ENCODE measurements at places on chromosomes 2 and 18. TPM values are rescaled to one million over a fixed set of nuclear protein-coding genes. Genes with fewer than 3 reads are reported as not detected.

SCG2 gene
- polyA plus RNA-seq = 0.45 TPM

UGT1A10 gene
- 0.03 TPM for polyA plus RNA-seq

- H3K36me3 ChIP-seq = no peaks in the 10 kb centered on the region
- no peaks in the 10 kb centered on the region for H3K4me1 ChIP-seq
- H3K27ac ChIP-seq = no peak overlapping the region
- no peaks in the 10 kb centered on the region for H3K27me3 ChIP-seq
- H3K4me3 ChIP-seq = no peak overlapping the region
- DNase-seq = no peak
These were observed 70.6 kb downstream of the DAW1 start for GRCh38 chr2:227942021-227942420.

GRCh38 chr2:67783026-67783425, 279.8 kb downstream of the C1D start:
- H3K4me1 ChIP-seq = no peaks in the 10 kb centered on the region
- no peak overlapping the region for H3K27ac ChIP-seq
- no peaks in the 10 kb centered on the region for H3K36me3 ChIP-seq
- no peak for DNase-seq
- no peak overlapping the region for H3K4me3 ChIP-seq

DNA sequence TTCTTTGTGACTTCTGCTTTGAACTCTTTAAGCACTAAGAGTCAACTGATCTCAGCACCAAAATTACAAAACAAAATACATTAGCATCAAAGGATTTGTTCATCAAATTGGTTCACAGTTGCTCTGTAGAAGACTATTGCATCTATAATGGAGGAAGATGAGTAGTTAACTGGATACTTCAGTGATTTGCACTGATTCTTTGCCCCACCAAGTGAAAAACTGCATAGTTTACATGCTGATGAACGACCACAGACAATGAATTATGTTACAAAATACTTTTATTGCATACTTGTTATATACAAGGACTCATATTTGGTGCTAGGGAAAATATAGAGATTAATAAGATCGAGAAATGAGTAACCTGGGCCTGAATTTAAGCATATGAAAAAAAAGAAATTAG, 107.2 kb downstream of the SCG2 start:
- no peaks in the 10 kb centered on the region for H3K4me1 ChIP-seq
- no peak overlapping the region for H3K27ac ChIP-seq
- DNase-seq = no peak
- no peaks in the 10 kb centered on the region for H3K27me3 ChIP-seq
- no peak overlapping the region for H3K4me3 ChIP-seq

DNA sequence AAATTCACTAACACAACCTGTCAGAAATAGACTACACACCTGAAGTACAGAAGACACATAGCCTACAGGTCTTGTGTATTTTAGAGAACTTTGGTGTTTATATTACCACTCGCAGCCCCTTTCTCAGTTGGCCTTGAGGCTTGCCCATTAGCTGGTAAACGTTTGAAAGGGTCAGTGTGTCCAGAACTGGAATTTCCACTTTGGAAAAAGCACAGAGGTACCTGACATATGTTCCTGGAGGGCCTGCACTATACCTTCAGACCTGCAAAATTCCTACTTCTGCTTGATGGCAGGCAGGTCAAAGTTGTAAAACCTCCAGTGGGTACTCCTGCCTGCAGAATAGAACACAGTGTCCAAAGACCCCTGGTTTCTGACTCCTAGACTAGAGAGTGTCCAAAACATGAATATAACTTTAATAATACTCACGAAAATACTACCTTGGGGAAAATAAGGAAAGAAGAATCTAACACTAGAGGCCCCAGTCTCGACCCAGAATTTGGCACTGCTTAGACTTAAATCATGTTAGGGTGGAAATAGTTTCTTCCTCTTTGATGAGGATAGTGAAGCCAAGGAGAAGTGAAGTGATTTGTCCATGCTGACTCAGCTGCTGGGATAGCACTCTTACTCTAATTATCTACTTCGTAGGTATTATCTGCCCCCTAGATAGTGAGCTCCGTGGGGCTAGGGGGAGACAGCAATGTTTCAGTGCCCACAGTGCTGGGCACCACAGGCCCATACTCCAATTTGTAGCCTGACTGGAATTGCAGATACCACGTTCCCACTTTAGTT, 2.8 kb downstream of the KCTD1 start:
- peaks cover 14% of the 10 kb centered on the region for H3K27me3 ChIP-seq
- no peak for DNase-seq
- no peak overlapping the region for H3K4me3 ChIP-seq
- no peak overlapping the region for H3K27ac ChIP-seq
